ENCODE measurements at places on chromosomes 11 and 22.

- no peak for DNase-seq
Measured at GRCh38 chr11:108906826-108907225, 242.0 kb downstream of the DDX10 start.

- no peak for DNase-seq
Measured at GRCh38 chr11:32312865-32313403, 122.4 kb downstream of the WT1 start.

DNA sequence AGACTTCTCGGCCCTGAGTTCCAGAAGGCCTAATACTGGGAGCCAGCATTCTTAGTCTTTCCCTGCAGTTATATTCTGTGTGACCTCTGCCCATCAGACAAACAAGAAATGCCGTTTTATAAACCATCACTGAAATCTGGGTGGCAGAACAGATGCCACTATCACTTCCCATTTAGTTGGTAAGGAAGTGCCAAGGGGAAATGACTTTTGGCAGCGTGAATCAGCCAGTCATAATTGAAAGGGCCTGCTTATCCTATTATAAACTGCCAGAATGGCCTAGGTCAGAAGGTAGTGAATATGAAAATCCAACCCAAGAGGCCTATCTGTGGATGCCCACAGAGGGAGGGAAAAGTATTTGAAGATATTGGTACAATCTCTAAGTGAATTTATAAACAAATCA is 646.8 kb upstream of the CCDC90B start:
- no peak for DNase-seq

- no peak for DNase-seq
Measured at GRCh38 chr11:83727251-83727650, 441.1 kb upstream of the CCDC90B start.

DNA sequence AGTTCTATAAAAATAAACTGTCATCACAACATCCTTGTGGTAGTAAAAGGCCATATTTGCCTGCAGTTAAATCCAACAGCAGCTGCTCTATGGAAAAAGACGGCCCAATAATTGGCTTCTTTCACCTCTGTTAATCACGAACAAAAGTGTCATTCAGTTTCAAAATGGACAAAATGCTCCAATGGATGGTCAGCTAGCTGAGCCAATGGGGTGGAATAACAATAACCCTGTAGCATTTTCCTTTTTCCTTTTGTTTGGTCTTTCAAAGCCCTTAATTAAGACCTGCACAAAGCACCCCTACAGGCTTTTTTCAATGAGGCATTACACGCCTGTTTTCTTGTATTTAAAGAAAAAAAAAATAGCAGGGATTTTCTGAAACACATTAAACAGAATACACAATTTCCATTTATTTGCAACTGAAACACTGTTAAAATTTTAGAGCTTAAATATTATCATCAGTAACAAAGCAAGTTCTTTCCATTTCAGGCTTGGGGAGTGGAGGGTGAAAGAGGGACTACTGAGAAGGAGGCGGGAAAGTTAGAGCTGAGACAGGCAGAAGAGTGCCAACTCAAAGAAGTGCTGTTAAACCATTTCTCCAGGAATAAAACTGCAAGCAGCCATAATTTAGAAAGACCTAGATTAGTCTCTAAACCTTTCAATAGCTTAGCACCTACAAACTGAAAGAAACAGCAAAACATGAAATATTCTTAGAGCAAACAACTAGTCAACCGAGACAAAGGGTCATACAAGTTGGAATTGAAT is 28.7 kb downstream of the LGR4 start:
- DNase-seq = no peak

DNA sequence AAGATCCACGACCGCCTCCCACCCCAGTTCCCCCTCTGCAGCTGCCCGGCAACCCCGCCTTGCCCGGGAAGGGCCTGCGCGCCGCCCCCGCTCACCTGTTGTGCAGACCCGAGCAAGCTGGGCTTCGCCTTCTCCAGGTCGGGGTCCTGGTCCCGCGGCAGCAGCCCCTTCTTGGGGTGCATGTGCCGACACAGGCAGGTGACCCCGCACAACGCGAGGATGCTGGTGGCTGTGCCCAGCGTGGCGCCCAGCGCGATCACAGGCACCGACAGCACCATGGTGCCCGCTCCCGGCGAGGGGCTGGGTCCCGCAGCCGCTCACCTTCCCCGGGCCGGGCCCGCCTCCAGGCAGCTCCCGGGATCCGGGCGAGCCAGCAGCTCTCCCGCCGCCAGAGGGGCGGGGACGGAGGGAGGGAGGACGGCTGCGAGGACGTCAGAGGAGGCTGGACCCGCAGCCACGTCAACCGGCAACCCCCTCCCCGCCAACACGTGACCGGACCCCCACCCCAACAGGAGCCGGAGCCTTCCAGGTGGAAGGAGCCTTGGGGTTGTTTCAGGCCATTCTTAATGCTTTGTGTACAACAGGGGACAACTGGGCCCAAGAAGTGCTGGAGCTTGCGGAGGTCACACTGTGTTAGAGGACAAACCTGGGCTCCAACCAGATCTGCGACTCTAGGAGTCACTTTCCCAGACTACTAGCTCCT is at the start of gene SYT13:
SYT13 (minus strand) TSS at position 412 of the 703 bp plus-strand sequence; CDS start at position 278, 134 bp downstream.
- no peak for DNase-seq
